ENCODE measurements at places on chromosomes 2 and 18.
A peak's percentile ranks its signal among the peaks of the same experiment; 100 is the strongest.

DNA sequence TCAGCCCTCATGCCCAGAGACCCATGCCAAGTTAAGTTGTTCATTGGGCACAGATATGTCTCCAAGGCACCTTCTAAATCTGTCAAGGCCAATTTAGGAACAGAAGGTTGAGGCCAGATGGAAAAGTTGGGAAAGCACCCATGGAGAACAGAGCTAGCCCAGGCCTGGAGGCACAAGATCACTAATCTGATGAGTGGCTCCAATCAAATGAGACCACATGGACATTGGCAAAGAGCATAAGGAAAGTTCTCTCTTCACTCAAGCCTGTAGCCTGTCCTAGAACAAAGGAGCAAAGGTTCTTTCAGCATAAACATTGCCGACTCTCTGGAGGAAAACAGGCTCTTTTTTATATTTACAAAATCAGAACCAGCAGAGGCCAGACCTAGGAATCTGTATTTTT, 154.8 kb downstream of the RNF152 start:
- DNase-seq, result no peak

DNA sequence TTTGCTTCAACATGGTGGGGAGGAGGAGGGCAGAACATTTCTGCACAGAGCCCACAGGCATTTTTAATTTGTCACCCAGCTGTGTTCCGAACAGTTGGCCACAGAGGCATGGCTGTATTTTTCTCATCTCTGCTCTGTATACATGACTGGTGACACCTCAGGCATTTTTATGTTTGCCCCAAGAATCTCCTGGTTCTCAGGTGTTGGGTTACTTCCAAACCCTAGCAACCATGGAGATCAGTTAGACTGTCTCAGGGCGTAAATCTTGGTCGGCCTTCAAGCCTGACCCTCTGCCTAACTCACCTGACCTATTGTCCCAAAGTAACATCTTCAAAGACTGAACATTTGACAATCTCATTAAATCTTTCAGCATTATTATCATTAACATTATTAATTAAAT, 100.0 kb downstream of the ABCA12 start:
- no peak for DNase-seq

DNA sequence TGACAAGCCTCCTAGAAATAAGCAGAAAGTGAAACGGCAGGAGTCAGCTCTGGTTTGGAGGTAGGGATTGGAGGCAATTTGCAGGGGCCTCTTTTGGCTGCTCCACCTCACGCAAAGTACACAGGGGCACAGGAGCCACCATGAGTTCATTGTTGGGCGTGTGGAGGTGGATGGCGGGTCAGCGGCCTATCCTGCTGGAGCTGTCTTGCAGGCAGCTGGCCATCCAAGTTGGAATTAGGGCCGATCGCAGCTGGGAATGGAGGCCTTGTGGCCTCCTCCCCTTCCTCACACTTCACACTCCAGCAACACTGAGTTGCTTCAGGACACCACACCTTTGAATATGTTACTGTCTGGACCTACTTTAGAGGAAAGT, 171.5 kb downstream of the MYCN start:
- DNase-seq, result no peak

DNA sequence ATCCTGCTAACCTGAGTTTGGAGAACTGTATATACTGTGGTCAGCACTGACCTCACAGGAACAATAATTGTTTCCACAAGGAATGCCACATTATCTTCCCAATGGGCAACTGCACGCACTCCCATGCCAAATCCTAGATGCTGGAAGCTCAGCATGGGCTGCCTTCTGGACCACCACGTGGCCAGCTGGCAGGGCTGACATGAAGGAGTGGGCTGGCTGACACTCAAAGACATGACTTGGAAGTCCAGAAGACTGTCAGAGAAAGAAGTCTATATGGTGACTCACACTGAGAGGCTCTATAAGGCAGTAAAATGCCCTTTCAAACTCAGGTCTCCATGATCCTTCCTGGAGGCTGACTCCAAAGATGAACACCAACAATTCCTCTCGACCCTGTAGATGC, 98.4 kb upstream of the RNF152 start:
- DNase-seq, result peak; percentile 57

GRCh38 chr18:47574966-47575365, 323.5 kb upstream of the SKOR2 start:
- no peak for DNase-seq

DNA sequence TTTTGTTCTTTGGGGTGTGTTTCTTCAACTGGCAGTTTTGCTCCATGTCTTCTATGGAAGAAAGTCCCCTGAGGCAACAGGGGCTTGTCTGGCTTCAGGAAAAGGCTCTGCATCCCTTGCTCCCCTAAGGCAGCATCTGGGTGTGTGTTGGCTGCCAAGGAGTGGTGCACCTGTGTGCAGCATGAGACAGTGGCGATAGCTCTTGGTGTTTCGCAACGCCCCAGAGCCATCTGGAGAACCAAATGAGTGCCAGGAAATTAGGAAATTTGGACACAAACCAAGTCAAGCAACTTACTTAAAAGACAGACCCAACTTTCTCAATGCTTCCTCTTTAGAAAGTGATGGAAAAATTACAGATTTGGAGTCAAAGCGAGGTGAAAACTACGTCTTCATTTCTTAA, 1044.4 kb upstream of the CNTNAP5 start:
- DNase-seq, result no peak

DNA sequence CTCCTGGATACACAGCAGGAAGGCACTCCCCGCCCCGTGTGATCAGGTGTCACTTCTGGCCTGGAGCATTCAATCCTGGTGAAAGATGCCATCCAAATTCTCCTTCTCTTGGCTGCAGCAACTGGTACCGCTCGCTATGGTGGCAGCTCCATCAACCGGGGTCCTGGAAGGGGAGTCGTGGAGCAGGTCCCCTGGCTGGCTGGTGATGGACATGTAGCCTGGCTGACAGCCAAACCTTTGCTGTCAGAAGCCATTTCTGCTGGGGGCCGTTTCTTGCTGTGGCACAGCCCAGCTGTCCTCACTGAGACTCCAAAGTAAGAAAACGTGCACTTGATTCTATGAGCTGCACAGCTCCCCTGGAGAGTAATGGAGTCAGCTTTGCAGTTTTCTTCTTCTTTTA, 7.1 kb upstream of the CYS1 start:
- no peak for DNase-seq

DNA sequence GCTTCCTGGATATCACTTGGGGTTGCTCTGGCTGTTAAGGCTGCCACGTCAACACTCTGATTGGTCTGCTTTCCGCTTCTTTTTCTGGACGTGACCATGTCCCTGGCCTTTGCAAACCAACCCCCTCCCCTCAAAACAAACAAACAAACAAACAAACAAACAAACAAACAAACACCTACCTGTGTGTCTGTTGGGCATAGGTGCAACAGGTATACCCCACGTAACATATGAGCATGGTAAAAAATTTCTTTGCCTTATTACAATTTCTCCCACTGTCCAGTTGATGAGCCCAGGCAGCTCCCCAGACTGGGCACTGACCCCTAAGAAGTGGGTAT, 80.6 kb downstream of the ADD2 start:
- DNase-seq, result no peak

DNA sequence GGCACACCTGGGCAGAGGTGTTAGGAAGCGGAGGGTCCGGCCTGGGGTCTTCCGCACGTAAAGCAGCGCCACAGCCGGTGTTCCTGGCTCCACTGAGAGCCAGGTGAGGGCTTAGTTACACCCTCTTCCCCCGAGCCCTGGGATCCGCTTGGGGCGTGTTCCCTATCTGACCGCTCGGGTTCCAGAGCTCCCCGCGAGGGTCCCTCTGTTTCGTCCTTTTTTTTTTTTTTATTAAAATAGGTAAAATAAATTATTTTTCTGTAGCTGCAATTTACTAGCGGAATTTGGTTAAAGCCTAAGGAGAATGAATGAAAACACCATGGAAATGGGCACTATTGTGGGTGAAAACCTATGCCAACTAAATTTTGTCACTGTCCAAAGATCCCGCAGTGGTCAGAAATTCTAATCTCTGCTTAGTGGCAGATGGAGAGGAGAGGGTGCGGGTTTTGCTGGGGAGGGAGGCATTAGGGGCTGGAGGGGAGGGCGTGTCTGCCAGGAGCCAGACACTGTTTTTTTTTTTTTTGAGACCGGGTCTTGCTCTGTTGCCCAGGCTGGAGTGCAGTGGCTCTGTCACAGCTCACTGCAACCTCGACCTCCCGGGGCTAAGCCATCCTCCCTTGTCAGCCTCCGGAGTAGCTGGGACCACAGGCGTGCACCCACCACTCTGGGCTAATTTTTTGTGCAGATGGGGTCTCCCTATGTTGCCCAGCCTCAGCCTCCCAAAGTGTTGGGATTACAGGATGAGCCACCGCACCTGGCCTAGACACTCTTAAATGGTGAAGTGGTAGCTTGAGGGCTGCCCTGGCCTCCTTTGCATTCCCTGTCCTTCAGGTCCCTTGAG, 834 bp downstream of the PDCL3 start:
- DNase-seq, result no peak

GRCh38 chr18:53937037-53937436, 287.4 kb downstream of the MBD2 start:
- DNase-seq, result no peak

- no peak for DNase-seq
Observed at GRCh38 chr2:109029490-109030201, 40.6 kb upstream of the EDAR start.

DNA sequence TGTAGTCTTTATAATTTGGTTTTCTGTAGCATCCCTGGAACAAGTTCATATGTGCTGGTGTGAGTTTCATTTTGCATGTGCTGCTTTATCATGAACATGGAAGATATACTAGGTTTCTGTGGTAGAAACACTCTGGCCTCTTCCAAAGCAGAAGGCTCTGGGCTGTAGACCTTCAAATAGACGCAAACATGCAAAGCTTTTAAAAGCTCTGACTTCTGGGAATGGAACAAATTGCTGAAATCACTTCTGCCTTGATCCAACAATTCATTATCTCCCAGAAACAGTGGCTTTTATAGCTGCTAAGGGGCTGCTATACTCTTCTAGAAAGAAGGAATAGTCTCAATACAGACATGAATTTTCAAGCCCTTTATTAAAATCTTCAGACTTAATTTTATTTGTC, 382.2 kb downstream of the LRP1B start:
- no peak for DNase-seq

DNA sequence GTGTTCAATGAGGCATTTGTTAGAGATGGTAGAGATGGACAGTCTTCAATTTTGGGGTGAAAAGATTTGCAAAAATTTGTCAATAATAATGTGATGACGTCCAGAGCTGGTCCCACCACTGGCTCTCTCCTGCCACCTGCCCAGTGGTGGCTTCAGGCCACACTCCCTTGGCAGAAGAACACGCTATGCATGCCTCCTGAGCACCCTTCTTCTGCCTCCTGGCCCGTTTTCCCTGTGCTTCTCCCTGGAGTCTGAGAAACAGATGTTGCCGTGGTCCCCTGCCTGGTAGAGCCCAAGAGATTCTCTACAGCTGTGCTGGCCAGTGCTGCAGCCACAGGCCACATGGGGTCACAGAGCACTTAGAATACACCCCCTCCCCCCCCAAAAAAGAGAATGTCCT, 33.6 kb downstream of the INPP5D start:
- DNase-seq, result no peak

DNA sequence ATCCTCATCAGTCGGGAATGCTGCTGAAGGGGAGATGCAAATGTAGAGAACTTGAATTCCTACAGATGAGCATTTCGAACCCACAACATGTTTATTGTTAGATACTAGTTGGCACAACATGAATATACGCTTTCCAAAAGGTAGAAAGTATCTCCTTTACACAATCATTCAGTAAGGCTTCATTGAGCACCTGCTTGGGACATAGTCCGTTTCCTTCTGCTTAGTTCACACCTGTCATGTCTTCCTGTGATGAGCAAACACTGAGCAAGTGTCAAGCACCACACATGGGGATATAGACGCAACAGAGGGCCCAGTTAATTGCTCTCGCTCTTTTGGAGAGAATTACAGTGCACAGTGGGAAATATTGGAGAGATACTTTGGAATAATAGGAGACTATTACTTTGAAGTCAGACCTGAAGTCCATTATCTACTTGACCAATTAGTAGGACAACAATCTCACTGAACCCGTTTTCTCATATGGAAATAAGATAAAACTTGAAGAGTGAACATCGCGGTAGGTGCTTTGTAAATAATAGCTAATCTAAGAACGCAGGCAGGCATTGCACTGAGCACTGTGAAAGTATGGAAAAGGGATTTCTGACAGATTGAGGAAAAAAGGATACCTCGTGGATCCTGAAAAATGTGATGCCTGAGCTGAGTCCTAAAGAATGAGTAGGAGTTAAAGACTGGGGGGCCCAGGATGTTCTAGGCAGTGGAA, 1.2 kb downstream of the CPSF3 start:
- DNase-seq, result no peak

DNA sequence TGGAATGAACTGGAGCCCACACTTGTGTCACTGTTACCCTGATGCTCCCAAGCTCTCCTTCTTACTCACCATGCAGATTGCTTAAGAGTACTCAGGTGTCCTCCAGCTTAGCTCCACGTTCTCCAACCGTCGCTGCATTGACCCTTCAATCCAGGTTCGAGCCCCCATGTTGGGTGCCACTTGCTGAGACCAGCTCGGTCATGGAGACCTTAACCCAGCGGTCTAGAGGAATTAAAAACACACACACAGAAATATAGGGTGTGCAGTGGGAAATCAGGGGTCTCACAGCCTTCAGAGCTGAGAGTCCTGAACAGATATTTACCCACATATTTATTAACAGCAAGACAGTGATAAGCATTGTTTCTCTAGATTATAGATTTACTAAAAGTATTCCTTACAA, 229.1 kb upstream of the APCDD1 start:
- no peak for DNase-seq

GRCh38 chr18:70380915-70381896, 92.4 kb downstream of the SOCS6 start:
- no peak for DNase-seq

DNA sequence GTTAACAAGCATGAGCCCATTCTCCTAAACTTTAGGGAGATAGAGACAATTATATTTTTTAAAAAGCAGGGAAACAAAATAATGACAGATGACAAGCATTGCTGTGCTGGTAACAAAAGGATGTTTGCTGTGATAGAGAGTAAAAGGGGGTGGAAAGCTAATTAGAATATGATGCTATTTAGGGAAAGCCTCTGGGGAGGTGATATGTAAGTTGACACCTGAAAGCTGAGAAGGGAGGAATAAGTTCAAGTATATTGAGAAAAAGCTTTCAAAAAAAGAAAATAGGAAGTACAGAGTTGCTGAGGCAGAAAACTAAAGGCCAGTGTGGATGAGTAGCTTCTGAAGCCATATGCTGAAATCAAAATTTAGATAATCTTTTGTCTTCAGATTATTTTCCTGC, 565.2 kb upstream of the NRXN1 start:
- DNase-seq, result no peak

GRCh38 chr2:105104208-105104731, 66.4 kb downstream of the MRPS9 start:
- peak; percentile 7 for DNase-seq
